Tongue (tissue), 3 donors: ENCODE measurements at places on chromosomes 2 and 18. TPM values are rescaled to one million over a fixed set of nuclear protein-coding genes. Genes with fewer than 3 reads are reported as not detected.
A peak's percentile ranks its signal among the peaks of the same experiment; 100 is the strongest.

- peak; percentile 59 for DNase-seq
These were observed 767.0 kb downstream of the SLC4A3 start for GRCh38 chr2:220394433-220394832.

DNA sequence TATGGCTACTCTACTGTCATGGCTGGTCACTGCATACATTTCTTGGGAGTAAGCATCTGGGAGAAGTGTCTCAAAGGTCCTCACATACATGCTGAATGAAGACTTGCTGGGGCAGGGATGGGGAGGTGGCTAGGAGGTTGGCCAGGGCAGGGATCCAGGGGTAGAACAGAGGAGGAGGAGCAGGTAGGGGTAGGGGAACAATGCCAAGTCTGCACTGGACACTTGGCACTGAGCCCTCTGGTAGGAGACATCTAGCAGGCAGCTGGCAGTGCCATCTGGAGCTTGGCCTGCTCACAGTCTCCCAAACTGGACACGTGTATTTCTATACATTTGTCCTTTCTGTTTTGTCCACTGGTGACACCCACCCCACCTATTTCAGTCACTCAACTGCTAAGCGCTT lies 62.7 kb upstream of the REV1 start:
- DNase-seq, result no peak

- no peak for DNase-seq
These were observed 307.6 kb upstream of the MYT1L start for GRCh38 chr2:2638547-2639220.

Gene TUBA3E
- total RNA-seq, result not detected

GRCh38 chr2:32310577-32310976 lies 32.9 kb downstream of the YIPF4 start:
- DNase-seq, result no peak
